ENCODE measurements at places on chromosomes 6 and 20. TPM values are rescaled to one million over a fixed set of nuclear protein-coding genes. Genes with fewer than 3 reads are reported as not detected.

DNA sequence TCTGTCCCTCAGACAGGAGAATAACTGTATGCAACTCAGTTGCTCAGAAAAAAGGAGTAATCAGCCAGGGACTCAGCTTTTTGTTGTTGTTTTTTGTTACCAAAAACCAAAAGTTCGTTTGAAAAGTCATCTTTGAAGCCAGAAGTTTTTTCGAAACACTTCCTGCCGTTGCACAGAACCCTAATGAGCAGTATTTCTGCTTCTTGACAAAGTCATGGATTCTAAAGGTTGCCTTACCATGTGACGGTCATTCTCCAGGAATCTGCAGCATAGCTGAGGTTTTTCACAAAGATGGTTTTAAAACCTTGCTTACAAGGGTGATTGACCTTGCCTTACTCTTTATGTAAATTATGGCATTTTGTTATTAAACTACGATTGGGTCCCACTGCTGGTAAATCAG, 1.9 kb downstream of the RAB32 start:
- no peak for DNase-seq

GRCh38 chr6:142716097-142716496, 228.9 kb downstream of the HIVEP2 start:
- DNase-seq = no peak

- no peak for DNase-seq
Observed at GRCh38 chr6:15429141-15430110, 183.6 kb downstream of the JARID2 start.

GRCh38 chr6:135390458-135390857, 107.1 kb downstream of the AHI1 start:
- DNase-seq = no peak

DNA sequence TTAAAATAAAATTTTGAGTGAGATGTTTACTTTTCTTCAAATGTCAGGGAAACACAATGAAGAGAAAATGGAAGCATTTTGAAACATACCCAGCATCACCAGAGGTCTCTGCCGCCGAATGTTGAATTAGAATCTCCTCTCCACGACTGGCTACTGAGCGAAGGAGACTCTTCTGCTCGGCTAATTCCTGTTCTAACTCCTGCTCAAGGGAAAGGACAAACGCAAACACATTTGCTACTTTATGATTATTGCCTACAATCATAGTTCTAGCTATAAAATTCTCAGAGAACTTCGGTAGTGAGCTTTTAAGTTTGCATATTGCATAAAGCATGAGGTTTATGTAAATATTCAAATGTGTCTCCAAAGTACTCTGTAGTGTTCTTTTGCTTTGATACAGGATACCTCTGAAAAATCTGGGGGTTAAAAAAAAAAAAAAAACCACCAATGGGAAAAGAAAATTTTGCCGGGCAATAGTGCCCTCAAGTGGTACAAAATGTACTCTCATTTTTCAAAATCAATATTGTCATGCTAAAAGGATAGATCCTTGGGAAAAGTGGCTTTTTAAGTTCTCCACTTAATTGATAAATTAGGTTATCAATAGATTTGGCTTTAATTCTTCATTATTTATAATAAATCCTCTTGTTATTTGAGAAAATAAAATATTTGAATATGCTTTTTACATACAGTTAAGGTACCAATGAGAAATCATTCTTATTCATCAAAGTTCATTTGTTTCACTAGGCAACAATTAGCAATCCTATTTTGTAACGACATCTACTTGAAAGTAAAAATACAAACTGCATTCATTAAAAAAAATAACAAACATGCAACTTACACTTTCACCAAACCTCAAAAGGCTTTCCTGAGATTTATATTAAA, 369.0 kb downstream of the SYNE1 start:
- no peak for DNase-seq

GRCh38 chr20:61146023-61146422, 106.0 kb upstream of the CDH4 start:
- no peak for DNase-seq

- DNase-seq = no peak
Observed at GRCh38 chr6:140355476-140355875, 981.0 kb upstream of the CITED2 start.

DNA sequence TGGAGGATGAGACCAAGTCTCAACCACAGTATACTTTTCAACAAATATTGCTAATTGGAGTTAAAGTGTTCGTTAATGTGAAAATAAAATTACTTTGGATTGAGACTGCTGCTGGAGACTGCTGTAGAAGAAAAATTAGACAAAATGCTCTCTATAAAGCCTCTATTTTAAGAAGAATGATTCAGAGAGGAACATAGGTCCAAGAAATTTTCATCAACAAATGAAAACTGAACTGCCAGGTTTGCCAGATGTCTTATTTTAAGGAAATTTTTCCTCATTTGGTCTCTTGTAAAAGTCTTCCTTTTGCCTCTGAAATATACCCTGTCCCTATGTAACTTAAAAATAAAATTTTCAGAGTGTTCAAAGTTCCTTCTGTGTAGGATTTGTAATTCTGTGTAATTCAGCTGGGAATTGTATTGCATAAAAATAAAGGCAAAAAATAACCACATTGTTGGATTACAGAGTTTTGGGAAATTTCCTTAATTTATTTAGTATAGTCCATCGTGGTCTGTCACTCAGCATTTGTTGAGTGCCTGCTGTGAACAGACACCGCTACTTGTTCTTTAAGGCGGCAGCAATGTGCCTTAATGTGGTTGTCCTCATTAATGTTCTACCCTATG, 27.4 kb downstream of the ANKS1A start:
- no peak for DNase-seq

- DNase-seq = no peak
Observed at GRCh38 chr6:84508981-84509380, 255.4 kb downstream of the TBX18 start.

GRCh38 chr6:144661116-144661806, 376.1 kb downstream of the UTRN start:
- DNase-seq = no peak

- no peak for DNase-seq
Observed at GRCh38 chr6:131295081-131295480, 159.8 kb downstream of the AKAP7 start.

GRCh38 chr6:89204096-89204495, 13.1 kb downstream of the GABRR1 start:
- DNase-seq = no peak

- DNase-seq = no peak
Observed at GRCh38 chr6:91523511-91523910, 936.6 kb upstream of the MAP3K7 start.

DNA sequence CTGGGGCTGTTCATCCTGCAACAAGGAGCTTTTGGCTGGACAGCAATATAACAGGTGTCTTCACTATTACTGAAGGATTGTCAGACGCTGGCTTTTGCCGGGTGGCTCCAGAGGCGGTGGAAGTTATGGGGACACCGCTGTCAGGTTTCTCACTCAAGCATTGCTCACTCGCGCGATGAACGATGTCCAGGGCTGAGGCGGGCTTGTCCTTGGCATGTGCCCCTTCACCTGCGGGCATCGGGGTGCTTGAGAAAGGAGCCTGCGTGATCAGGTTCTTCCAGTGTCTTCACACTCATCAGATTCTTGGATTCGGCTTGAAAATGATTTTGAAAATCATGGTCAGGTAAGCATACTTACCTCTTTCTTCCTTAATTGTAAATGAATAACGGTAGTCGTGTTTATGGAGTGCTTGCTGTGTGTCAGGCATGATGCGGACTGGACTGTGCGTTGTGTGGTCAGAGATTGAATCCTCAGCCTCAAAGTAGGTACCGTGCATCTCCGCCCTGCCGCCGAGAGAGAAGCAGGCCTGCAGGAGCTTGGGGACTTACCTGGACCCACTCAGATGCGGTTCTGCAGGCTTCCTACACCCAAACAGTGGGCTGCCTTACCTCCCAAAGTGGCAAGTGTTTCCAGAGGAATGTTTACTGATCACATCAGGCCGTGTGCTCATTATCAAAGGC, 18.3 kb upstream of the PYGB start:
- DNase-seq = no peak

GRCh38 chr20:46324960-46325703, 16.8 kb upstream of the CDH22 start:
- no peak for DNase-seq

DNA sequence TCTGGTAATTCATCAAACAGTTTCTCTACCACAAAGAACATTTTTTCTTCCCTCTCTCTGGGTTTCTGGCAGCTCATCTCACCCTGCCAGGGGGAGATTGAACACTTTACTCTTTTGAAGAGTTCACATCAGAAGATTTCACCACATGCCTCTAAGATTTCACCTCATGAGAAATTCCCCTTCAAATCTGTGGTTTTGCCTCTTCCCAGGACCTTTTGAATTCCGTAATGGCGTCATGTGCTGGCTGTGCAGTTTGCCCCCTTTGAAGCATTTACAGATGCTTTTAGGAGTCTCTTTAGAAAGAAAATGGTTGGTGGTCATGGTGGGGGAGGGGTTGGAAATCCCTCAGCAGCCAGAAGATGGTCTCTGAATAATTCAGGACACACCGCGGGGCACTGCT, 486.1 kb downstream of the QKI start:
- DNase-seq = no peak

PRRT1 gene
- 3.1 TPM for total RNA-seq

TPBG gene
- total RNA-seq = 6.8 TPM

OCSTAMP gene
- not detected for total RNA-seq

SLC22A1 gene
- 8.2 TPM for total RNA-seq

ZNF512B gene
- 6.3 TPM for total RNA-seq

TSHZ2 gene
- 14.8 TPM for total RNA-seq

TBXT gene
- total RNA-seq = not detected

IL17F gene
- not detected for total RNA-seq
